ENCODE measurements at places on chromosomes 12 and 14.
A peak's percentile ranks its signal among the peaks of the same experiment; 100 is the strongest.

DNA sequence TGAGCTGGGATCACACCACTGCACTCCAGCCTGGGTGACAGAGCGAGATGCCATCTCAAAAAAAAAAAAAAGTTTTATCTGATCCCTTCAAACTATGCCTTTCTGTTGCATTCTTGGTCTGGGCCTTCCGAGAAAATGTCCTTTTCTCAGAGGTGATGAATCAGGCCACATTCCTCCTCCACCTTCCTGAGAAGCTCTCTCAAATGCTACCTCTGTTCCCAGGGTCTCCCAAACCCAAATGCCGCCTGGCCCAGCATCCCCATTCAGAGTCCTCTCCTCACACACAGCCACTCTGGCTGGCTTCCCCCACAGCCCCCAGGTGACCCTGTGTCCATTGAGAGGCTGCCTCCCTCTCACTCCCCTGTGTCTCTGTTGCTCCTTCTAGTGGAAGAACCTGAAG is 19.7 kb upstream of the TMED10 start:
- DNase-seq, result peak; percentile 9

DNA sequence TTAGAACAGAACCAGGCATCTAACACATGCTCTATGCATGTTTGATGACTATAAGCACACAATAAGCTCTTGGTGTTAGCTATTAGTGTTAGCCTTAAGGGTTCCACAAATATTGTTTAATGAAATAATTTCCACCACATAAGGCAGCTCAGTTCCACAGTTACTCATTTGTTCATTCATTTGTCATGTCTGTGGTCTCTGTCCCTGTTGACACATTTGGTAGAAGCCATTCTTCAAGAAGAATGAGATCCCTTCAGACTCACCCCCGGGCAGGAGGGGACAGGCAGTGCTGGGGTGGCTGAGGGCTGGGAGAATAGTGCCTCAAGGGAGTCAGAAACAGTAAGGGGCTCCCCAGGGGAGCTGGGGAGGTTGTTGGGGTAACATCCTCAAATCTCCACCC is 3.7 kb upstream of the FAIM2 start:
- DNase-seq, result no peak

- DNase-seq, result no peak
These were observed 98.9 kb downstream of the BCL11B start for GRCh38 chr14:99173086-99173485.

DNA sequence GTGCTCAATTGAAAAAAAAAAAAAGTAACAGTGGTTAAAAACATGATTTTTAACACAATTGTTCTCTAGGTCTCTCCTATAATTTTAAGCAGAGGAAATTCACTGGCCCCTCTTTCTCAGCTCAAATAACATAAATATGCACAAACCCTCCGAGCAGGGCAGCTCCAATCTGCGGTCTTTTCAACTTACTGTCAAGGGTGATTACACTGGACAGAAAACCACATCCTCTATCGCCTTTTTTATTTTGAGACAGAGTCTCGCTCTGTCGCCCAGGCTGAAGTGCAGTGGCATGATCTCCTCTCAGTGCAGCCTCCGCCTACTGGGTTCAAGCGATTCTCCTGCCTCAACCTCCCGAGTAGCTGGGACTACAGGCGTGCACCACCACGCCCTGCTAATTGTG is 16.5 kb upstream of the GABARAPL1 start:
- DNase-seq, result no peak

GRCh38 chr12:3099146-3099545 is 22.0 kb downstream of the TSPAN9 start:
- DNase-seq, result no peak

- DNase-seq, result no peak
These were observed 296.4 kb downstream of the ADAMTS20 start for GRCh38 chr12:43255522-43256111.

DNA sequence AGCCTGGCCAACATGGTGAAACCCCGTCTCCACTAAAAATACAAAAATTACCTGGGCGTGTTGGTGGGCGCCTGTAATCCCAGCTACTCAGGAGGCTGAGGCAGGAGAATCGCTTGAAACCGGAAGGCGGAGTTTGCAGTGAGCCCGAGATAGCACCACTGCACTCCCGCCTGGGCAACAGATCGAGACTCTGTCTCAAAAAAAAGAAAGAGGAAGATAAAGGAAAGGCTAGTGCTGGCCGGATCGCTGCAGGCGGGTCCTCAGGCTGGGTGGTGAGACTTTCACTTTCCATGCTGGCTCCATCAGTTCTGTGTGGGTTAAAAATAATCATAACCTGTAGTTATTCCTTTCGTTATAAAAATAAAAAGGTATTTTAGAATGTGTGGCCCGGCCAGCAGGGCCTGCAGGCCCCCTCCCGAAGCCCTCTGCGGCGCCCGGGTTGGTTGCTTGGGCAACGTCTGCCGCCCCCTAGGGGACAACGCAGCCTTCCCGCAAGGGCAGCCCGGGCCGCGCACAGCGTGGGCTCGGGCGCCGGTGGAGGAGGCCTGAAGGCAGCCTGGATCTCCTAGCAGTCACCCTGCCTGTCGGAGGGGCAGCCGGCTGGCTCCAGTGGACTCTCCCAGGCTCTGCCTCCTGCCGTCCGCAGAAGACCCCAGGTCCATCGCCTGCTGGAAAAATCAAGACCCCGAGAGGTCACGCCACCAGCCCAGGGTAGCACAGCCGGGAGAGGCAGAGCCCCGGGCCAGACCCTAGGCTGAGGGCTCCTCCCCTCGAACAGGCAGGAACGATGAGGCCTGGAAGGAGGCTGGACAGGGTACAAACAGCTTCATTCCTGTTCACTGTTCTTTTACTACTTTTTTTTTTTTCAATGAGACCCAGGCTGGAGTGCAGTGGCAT is 5.0 kb upstream of the SLC25A47 start:
- DNase-seq, result no peak

GRCh38 chr12:23098517-23098916 is 473.5 kb downstream of the ETNK1 start:
- DNase-seq, result peak; percentile 29

GRCh38 chr12:82705774-82706173 is 19.1 kb downstream of the TMTC2 start:
- DNase-seq, result no peak

GRCh38 chr14:102159841-102160240 is 20.1 kb downstream of the WDR20 start:
- DNase-seq, result no peak

GRCh38 chr14:25929881-25930615 is 667.8 kb downstream of the NOVA1 start:
- DNase-seq, result no peak

- no peak for DNase-seq
These were observed 25.7 kb downstream of the RAB21 start for GRCh38 chr12:71780237-71780822.

- DNase-seq, result no peak
These were observed 184.8 kb downstream of the SPTSSA start for GRCh38 chr14:34277191-34277590.
